ENCODE measurements at places on chromosomes 11 and 22. TPM values are rescaled to one million over a fixed set of nuclear protein-coding genes. Genes with fewer than 3 reads are reported as not detected.

NCR3LG1 gene
- total RNA-seq: 31.5 TPM

SAA2 gene
- 4.6 TPM for total RNA-seq

LRP4 gene
- 0.60 TPM for total RNA-seq

MS4A3 gene
- 28.7 TPM for total RNA-seq

GRCh38 chr11:61609000-61609979 lies 28.4 kb upstream of the SYT7 start:
- no peak for DNase-seq

- no peak for DNase-seq
Measured at GRCh38 chr22:27966168-27967064, 47.4 kb upstream of the PITPNB start.

GRCh38 chr22:40157330-40157945 lies 20.3 kb upstream of the TNRC6B start:
- no peak for DNase-seq

DNA sequence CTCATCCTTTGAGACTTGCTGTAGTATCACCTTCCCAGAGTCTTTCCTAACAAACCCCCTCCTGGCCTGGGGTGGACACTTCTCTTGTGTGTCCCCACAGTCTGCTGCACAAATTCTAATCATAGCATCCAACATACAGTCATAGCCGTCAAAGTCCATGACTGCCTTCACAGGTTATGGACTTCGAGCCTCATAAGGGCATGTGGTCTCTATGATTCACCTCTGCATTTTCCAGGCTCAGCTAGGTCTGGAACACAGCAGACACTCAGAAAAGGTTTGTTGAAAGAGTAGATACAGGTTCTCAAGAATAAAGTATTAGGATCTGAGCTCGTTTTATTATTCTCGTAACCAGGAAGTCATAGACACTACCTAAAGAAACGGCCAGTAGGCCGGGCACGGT lies 13.2 kb upstream of the SCUBE2 start:
- DNase-seq: no peak

Measured in K562 (cell line).